ENCODE measurements at places on chromosomes 2 and 18.

DNA sequence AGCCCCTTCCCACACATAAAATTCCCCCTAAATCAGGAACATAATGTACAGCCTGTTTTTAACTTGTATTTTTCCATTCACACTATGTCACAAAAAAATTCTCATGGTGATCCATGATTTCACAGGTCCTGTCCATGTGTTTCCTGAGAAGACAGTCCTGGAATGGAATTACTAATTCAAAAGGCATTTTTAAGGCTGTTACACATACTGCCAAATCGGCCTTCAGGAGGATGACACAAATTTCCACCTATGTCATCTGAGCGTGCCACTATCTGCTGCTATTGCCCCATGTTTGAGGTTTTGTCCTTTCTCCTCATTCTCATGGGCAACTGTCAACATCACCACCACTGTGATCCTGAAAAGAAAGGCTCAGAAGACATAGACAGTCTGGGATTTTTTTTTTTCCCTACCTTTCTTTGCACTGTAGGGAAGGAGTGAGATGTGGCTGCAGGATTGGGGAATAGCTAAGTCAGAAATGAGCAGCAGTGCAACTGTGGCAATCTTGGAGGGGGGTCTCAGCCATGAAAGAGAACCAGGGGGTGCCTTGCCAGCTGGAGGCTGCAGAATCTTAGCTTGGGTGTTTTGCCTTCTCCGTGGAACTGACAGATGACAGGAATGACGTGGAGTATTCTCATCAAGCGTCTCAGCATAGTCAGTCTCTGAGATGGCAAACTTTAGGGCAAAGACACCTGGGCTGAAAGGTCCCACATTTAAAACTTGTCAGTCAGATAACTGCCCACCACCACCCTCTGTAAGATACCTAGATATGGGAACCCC is 73.4 kb downstream of the MARCHF4 start:
- peak; percentile 26 for DNase-seq

DNA sequence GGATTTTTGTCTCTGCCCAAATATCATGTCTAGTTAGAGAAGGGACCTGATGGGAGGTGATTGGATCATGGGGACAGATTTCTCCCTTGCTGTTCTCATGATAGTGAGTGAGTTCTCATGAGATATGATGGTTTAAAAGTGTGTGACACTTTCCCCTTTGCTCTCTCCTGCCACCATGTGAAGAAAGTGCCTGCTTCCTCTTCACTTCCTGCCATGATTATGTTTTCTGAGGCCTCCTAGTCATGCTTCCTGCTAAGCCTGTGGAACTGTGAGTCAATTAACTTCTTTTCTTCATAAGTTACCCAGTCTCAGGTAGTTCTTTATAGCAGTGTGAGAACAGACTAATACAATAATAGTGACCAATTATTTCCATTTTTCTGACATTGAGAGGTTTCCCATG is 167.3 kb upstream of the CYRIA start:
- DNase-seq: no peak

- DNase-seq: peak; percentile 24
Observed at GRCh38 chr2:6826081-6826913, 39.4 kb downstream of the CMPK2 start.

GRCh38 chr2:217444932-217445331 is 557.9 kb downstream of the TNS1 start:
- no peak for DNase-seq

DNA sequence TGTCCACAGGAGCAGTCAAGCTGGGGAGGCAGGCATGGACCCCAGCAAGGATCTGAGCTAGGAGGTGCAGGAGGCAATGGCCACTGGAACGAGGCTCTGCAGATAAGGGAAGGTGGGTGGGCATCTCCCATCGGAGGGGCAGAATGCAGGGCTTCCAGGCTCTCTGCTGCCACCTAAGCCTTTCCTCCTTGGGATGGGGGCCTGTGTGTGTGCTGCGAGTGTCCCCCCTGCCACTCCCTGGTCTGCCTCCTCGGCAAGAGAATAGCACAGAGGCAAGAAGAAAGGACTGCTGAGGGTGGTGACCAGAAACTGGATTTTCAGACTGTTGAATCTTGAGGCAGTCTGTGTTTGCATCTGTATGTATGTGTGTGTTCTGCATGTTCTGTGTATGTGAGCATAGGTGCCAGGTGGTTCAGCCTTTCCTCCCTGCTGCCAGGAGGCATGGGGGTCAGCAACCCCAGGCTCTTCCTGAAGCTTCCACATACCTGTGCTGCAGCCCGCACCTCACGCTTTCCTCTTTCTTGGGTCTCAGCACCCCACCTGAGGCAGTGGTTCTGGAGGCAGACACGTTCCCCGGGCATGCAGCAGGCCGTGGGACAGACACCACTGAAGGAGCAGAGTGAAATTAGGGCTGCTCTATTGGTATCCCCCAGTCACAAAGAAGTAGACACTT is 86.7 kb downstream of the EPAS1 start:
- peak; percentile 36 for DNase-seq

DNA sequence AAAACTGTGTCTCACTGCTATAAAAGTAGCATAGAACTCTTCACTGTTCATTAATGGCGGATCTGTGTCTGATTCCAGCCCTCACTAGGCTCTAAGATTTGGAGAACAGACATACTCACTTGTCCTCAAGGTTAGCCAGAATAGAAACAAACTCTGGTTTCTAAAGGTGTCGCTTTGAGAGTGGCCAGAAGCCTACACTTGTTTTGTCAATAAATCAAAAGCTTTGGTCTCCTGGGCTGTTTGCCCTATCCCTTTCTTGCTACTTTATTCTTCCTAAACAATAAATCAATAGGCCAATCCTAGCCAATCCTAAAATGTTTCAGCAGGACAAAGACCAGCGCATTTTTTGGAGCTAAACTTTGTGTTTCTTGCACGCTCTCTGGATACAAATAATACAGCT is 1064.6 kb upstream of the CHAC2 start:
- DNase-seq: no peak

DNA sequence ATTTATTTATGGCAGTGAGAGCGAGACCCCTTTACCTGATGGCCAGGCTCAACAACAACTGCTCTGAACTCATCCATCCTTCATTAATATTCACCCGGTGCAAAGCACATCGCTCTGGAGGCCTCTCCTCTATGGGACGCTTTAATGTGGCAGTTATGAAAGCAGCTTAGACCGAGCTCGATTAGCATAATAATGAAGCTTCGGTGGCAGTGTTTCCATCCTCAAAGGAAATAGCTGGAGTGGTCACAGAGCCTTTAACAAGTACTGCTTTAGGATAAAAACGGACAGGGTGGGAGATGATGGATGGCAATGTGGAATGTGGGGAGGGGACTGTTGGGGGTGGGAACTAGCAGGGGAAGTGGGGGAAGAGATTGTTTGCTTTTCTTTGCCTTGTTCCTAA is 243.9 kb downstream of the SLC4A3 start:
- no peak for DNase-seq
